Frontal cortex (tissue), 4 donors: ENCODE measurements at places on chromosomes 1 and 21. TPM values are rescaled to one million over a fixed set of nuclear protein-coding genes. Genes with fewer than 3 reads are reported as not detected.

GRCh38 chr1:183633676-183634343, 1.8 kb downstream of the ARPC5 start:
- DNase-seq, result no peak

- DNase-seq, result no peak
Observed at GRCh38 chr1:192609110-192610079, 26.6 kb upstream of the RGS13 start.

Gene SLC44A5
- 162 TPM for total RNA-seq

Gene C1orf94
- total RNA-seq, result under 0.01 TPM

- DNase-seq, result no peak
Observed at GRCh38 chr1:240198376-240198775, 106.7 kb downstream of the FMN2 start.
